Peyer's patch (tissue), 4 donors: ENCODE measurements at places on chromosomes 1 and 21.

GRCh38 chr1:188551176-188551575 is 1722.4 kb downstream of the PLA2G4A start:
- DNase-seq, result no peak

- no peak for DNase-seq
Measured at GRCh38 chr21:34594566-34595234, 20.2 kb downstream of the RCAN1 start.

DNA sequence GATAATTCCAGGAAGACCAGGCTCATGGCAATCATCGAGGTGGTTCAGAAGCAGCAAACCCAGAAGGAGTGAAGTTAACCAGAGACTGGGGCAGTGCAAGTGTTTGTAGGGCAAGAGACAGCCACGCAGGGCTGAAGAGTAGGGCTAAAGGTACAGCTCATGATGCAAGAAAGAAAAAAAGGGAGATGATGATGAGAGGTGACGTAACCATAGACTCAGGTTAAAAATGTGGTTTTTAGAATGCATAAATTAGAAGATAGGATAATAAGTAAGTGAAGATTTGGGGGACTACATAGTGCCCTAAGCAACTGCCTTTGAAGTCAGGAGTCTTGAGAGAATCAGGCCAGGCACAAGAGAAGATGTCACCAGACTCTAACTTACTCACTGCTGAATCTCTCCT is 333 bp downstream of the LCE7A start:
- DNase-seq, result no peak

DNA sequence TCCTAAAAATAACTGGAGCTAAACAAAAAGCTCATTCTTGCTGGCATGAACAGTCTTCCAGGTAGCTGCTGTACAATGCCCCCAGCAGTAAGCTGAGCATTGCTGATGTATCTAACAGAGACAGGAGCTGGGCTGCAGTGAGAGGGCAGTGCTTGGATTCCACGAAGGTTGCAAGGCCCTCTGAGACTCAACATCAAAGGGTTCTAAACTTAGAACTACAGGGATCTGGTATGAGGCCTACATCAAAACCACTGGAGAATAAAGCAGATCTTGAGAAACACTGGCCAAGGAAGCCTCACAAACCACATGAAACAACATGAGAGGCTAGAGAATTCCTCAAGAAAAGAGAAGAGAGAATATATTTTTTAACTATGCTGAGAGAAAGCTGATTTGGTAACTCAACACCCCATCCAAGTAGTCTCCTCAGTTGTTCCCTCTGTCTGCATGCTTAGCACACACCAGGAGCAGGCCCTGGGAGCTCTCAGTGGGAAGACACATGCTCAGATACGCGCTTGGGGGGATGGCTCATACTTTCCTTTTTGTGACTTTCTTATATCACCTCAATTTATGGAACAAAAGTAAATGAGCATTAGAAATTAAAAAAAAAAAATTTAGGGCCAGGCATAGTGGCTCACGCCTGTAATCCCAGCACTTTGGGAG is 27.7 kb downstream of the DSTYK start:
- no peak for DNase-seq

DNA sequence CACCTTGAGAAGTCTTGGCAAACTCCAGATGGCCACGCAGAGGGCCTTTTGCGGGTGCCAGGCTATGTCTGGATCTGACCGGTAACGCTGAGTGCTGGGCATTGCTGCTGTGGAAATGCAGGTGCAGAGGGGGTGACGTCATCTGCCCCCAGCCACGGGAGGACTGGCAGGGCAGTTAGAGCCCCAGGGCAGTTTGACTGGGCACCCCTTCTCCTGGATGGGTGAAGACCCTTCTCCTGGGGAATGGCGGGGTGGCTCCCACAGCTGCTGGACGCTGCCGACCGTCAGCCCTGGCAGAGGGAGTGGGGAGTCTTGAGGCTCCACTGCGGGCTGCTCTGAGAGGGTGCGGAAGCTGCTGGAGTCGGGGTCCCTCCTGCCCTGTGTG is 12.6 kb upstream of the EDN2 start:
- no peak for DNase-seq

DNA sequence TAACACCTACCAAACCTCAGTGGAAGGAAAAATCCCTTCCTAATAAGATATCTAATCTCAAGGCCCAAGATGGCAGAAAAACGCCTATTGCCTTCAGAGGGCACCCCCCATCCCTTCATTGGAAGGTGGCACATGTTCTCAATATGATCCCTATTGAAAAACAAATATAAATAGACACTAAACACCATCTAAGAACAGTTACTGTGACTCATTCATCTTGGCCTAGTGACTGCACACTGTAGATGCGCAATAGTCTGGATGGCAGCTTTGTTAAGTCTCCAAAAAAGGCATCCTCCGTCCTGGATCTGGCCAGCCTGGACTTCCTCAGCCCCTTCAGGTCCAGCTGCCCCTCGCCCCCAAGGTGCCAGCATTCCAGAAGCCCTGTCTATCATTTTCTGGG is 121.9 kb downstream of the CAPN8 start:
- DNase-seq, result no peak

DNA sequence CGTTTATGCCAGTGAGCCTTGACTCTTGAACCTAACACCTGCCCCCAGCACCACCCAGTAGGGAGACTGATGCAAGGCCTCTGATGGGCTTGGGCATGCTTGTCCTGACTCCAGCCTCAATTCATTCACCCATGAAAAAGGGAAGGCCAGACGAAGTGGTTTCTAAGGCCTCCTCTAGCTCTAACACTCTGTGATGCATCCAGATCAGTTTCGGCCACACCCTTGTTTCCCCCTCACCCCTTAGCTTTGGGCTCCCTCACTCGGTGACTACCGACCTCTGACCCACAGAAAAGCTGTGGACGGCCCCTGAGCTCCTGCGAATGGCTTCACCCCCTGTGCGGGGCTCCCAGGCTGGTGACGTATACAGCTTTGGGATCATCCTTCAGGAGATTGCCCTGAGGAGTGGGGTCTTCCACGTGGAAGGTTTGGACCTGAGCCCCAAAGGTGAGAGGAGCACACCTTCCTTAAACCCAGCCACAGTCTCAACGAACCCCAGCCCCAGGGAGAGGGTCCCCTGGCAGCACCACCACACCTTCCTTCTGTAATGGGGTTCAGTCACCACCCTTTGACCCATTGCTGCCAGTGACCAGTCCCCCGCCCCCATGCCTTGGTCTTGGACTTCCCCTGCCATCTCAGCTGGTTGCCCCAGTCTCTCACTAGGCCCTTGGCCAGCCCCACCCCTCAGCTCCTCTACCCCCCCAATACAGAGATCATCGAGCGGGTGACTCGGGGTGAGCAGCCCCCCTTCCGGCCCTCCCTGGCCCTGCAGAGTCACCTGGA is 9.0 kb downstream of the NPR1 start:
- DNase-seq, result no peak

DNA sequence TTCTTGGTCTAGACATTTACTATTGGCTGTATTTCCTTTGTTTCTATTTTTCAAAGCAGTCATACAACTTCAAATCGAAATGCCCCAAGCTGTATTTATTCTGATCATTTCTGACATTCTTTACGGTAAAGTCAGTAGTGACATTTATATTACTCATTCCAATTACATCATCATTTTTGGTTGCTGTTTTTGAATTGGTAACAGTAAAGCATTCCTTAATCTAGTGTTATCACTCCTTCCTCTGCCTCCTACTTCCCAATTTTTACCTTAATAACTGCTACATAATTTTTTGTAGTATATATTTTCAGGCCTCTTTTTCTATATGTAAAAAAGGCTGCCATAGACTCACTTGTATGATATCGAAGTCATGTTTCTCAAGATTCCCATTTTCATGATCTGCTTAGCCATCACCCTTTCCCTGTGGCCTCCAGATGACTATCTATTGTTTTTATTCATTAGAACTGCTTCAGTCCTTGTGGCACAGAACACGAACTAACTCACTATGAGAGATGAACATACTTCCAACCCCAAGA is 167.2 kb downstream of the RUNX1 start:
- no peak for DNase-seq

GRCh38 chr1:119132179-119132578 is 8.3 kb downstream of the WARS2 start:
- DNase-seq, result no peak

DNA sequence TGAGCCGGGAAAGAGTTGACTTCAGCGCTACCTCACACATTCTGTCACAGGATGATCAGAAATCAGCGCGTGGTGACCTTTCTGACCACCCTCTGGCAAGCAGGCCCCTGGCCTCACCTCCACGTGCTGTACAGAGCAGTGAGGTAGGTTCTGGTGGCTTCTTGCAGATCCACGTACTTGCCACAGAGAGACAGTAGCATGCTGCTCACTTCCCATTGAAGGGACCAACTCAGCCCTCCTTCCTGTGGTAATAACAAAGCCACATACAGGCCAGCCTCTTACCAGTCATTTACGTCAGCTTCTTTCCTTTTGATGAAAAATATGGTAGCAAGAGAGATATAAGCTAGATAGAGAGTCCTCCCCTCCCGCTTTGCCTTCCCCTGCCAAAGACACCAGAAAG is 200.7 kb downstream of the CHRM3 start:
- no peak for DNase-seq

DNA sequence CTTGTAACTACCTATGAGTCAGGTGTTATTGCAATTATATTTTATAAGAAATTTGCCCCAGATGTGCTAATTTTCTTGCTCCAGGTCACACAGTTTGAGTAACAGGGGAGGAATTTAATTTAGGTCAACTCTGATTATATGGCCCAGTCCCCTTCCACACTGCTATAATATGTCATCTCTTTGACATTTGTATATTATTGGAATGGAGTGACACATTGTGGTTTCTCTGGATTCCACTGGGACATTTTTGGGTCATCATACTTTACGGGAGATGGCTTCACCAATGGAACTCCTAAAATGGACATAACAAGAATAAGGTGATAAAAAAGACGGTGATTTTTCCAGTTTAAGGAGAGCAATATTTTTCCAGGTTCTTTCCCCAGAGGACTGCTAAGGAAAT is 191.2 kb downstream of the DISC1 start:
- no peak for DNase-seq

- DNase-seq, result no peak
Measured at GRCh38 chr1:34324879-34325440, 148.3 kb downstream of the C1orf94 start.

- no peak for DNase-seq
Measured at GRCh38 chr1:89962742-89963075, 32.2 kb upstream of the ZNF326 start.

DNA sequence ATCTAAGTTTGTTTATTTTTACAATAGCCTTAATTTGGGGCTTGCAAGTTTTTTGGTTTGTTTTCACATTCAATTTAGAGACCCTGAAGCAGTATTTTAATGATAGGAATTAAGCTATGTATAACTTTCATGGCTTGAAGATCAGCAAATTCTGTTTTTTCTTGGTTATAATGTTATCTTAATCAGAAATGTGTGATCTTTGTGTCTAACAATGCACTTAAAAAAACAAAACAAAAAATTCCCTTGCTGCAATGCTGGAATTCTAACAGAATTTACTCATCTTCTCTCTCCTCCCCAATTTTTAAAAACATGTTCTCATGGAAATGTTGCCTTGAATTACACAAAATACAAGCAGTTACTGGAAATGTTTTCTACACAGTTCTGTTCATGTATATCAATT is 113.1 kb downstream of the OLFML2B start:
- DNase-seq, result no peak

GRCh38 chr1:6080469-6080868 is 34.8 kb downstream of the KCNAB2 start:
- DNase-seq, result no peak

- DNase-seq, result no peak
Measured at GRCh38 chr1:83960669-83961277, 38.2 kb downstream of the TTLL7 start.

GRCh38 chr21:45019887-45020537 is 54.4 kb upstream of the ADARB1 start:
- no peak for DNase-seq

DNA sequence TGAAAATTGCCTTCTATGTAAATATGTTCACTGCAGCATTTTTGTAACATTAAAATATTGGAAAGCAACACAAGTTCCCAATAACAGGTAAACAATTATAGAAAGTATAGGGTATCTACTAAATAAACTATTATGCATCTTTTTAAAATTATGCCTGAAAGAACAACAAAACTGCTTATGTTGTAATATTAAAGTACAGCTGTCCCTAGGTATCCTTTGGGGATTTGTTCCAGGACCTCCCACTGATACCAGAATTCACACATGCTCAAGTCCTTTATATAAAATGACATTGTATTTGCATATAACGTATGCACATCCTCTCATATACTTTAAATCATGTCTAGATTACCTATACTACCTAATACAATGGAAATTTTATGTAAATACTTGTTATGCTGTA is 121.8 kb upstream of the TNFSF4 start:
- DNase-seq, result no peak

GRCh38 chr1:77680173-77680572 is 2.3 kb downstream of the ZZZ3 start:
- DNase-seq, result no peak

DNA sequence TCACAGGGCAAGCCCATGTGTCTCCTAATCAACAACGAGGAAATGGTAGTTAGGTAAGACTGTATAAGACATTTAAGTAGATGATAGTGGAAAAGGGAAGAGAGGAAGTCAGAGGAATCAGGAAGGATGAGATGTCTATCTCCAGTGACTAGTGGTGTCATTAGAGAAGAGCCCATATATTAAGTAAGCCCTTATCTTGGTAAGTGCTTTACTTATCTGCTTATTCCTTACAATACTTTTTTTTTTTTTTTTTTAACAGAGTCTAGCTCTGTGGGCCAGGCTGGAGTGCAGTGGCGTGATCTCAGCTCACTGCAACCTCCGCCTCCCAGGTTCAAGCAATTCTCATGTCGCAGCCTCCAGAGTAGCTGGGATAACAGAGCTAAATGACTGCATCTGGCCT is 29.5 kb downstream of the RNF11 start:
- DNase-seq, result no peak

GRCh38 chr21:29481641-29482040 is 182.9 kb downstream of the BACH1 start:
- no peak for DNase-seq

DNA sequence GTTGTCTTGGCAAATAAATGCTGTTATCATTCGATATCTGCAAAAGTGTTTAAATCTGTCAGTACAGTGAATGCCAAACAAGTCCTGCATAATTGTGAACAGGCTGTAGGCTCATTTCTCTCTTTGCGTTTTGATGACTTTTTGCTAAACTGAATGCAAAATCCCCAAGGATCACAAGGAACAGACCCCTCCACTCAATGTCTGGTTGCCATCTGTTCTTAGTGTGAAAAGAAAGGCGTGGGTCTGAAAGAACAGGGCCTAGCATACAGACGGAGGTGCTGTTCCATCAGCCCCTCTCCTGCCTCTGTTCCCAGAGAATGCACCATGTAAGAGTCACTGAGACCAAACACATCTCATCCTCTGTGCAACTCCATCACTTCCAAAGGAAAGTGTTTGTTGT is 40.4 kb downstream of the EIF2B3 start:
- no peak for DNase-seq

DNA sequence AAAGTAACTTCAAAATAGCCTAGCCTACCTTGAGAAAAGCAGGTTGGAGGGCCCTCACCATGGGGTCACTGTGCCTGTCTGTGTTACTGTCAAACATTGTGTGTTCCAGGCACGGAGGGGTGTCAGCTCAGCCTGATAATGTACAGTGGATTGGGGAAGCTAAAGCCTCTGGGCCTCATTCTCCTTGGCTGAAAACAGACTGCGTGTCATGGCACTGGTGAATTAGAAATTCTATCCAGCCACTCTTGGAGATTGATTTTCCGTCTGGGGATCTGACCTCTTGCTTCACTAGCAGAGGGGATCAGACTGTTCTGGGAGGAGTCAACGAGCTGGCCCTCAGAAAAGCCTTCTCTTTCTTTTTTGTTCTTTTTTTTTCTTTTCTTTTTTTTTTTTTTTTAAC is 123.5 kb upstream of the HOOK1 start:
- no peak for DNase-seq

GRCh38 chr1:115336741-115337140 is 1.3 kb downstream of the NGF start:
- no peak for DNase-seq

GRCh38 chr1:41674522-41674921 is 190.0 kb upstream of the EDN2 start:
- DNase-seq, result no peak
